ENCODE measurements at places on chromosomes 6 and 20. TPM values are rescaled to one million over a fixed set of nuclear protein-coding genes. Genes with fewer than 3 reads are reported as not detected.
A peak's percentile ranks its signal among the peaks of the same experiment; 100 is the strongest.

Gene DEFB110
- total RNA-seq, result not detected

DNA sequence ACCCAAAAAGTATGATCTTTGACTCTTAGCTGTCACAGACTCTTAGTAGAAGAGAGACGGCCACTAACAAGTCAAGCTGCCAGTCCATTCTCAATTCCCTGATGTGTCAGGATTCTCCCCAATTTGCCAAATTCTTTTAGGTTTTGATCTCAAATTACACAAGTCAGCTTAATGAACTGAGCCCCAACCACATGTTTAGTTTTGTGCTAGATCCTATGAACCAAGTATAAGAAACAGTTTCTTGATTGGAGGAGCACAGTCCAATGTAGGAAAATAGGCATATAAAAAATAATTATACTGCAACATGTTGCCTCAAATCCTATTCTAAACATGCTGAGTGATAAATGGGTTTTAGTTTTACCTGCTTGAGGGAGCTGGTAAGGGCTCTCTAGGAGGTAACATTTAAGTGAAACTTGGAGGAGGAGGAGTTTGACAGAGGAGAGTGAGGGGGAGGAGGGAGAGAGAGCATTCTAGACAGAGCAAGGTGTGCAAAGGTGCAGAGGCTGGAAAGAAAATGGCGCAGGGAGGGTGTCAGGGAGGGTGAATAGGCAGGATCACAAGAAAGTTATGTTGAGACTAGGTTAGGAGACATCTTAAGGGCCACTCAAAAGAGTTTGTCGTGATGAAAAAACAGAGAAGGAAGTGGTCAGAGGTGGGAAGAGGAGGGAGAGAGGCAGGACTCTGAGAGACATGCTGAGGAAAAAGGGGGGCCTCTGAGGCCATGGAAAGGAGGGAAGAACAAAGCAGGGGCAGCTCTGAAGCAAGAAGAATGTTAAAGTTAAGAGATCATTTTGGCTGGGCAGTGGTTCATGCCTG, 22.8 kb upstream of the FAM83C start:
- peak; percentile 67 for DNase-seq

- DNase-seq, result peak; percentile 90
Measured at GRCh38 chr20:57048027-57048869, 218.2 kb downstream of the BMP7 start.

Gene GMEB2
- total RNA-seq, result 5.5 TPM

DNA sequence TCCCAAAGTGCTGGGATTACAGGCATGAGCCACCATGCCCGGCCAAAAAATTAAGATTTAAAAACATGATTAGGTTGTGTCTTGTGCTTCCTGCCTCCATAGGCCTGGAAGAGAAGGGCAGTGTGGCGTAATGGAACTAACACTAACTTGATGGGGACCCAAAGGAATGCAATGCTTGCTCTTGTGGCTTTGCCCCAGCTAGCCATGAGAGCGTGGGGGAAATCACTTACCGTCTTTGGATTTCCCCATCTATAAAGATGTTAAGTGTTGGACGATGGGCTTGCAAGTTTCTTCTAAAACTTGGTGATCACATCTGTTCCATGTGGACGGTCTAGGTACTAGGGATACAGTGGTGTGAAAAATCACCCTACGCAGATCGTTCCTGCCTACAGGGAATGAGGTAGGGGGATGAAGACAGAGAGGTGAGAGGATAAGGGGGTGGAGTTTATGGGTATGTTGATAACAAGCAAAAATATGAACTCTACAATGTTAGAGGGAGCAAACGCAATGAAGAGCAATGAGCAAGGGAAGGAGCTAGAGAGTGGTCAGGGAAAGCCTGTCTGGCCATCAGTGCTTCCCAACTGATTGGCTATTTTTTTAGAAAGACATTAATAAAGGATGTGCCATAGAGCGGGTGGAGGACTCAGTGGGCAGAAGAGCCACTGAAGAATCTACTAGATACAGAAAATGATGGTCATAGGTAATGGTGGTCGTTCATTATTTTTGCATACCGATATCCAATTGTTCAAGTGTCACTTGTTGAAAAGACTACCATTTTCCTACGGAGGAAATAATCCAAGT, 165.2 kb downstream of the BCAS1 start:
- DNase-seq, result no peak

Gene SIRPA
- total RNA-seq, result 10.6 TPM

- no peak for DNase-seq
Measured at GRCh38 chr6:11215773-11216172, 16.7 kb downstream of the NEDD9 start.

GRCh38 chr20:45934046-45934585, 367 bp upstream of the PCIF1 start:
- no peak for DNase-seq

GRCh38 chr6:130602151-130602770, 224.9 kb upstream of the SMLR1 start:
- DNase-seq, result peak; percentile 31

DNA sequence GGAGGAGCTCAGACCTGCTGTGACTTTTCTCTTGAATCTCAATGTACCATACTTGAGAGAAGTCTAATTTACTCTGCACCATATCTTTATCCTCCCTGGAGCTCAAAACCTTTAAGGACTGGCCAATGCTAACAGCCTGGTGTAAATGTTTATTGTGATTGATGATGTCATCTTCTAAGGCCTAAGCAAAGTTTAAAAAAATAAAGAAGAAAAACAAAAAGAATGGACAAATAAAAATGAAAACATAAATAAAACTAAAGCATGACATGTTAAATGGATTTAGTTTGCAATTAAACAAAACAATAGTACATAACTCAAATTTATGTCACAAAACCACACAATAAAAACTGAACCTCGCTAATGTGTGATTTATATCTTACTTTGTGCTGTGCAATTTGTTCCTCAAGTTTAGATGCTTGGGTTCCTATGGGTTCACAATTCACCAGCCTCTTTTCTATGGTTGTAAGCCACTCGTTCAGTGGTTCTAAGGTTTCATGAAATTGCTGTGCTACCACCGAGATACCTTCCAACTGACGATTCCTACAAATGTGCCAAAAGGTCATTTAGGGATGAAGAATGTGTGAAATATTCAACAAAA, 113.0 kb downstream of the DST start:
- peak; percentile 48 for DNase-seq

- peak; percentile 38 for DNase-seq
Measured at GRCh38 chr6:17705428-17705777, 1.3 kb downstream of the NUP153 start.

GRCh38 chr6:33278392-33278741, 1.4 kb downstream of the B3GALT4 start:
- no peak for DNase-seq

DNA sequence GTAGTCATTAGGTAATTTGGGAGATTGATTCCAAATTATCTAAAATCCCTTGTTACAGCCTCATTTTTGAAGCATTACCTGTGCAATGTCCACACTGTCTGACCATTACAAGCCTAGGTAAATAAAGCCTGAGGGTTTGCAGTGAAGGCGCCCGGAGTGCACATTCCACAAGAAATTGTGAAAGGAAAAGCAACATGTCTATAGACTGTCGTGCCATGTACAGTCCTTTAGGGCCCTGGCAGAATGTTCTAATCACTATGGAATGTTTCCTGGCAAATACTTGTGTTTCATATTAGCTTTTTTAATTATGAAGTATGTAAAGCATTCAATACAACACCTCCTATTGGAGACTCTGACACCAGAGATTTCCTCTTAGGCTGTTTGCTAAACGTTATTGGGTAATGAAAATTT, 28.9 kb downstream of the PREP start:
- no peak for DNase-seq

- no peak for DNase-seq
Measured at GRCh38 chr6:53062169-53062539, 3.0 kb upstream of the FBXO9 start.

Gene PDE7B
- total RNA-seq, result 1.7 TPM

Gene SLC32A1
- not detected for total RNA-seq

- DNase-seq, result peak; percentile 14
Measured at GRCh38 chr20:21693322-21693721, 12.1 kb upstream of the PAX1 start.

DNA sequence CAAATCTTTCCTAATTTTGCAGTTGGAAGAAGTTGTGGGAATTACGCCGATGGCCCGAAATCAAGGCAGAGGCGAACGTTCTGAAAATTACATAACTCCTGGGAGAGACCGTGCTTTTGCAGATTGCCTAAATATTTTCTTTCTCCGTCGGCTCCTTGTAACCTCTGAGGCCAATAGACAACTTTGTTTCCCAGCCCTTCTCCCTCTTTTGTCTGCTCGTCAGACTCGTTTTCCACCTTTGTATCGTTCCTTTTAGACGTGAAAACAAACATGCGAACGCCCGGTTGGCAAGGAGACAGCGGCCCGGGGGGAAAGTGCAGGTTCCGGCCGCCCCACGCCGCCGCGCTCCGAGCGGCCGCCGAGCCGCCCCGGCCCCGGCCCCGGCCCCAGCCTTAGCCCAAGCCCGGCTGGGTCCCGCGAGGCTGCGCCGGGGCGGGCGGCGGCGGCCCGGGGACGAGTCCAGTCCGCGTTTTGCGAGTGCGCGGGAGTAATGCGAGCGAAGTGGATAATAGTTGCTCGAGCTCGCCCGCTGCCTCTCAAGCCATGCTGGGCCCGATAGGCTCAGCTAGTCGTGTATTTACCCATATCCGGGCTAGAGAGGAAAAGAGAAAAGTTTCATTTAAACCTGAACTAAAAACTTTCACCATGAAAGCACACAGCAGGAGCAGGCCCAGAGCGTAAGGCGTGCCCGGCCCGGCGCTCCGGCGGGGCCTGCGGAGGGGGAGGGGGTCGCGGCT, at the start of gene ARID1B:
ARID1B (plus strand) TSS at position 539 of the 737 bp plus-strand sequence. CDS start 303 bp downstream, outside the sequence.
- peak; percentile 41 for DNase-seq

GRCh38 chr6:17219098-17219497, 62.1 kb upstream of the RBM24 start:
- no peak for DNase-seq

Gene GTF2H4
- total RNA-seq, result 8.4 TPM

Gene FABP7
- not detected for total RNA-seq

DNA sequence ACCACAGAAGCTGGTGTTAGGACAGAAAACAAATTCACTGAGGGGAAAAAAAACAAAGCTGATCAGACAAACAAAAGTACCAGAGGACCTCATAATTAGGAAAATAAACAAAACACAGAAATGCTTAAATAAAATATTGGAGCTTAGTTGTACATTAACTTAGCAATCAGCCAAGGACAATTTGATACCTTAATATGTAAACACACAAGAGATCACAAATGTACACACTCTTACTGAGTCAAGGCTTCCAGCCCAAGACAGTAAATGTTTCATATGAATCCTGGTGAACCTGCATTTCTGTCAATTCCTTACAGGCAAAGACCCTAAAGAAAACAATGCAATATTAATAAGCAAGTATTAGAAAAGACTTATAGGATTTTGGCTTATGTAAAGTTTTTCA, 62.0 kb upstream of the SPTLC3 start:
- DNase-seq, result no peak

DNA sequence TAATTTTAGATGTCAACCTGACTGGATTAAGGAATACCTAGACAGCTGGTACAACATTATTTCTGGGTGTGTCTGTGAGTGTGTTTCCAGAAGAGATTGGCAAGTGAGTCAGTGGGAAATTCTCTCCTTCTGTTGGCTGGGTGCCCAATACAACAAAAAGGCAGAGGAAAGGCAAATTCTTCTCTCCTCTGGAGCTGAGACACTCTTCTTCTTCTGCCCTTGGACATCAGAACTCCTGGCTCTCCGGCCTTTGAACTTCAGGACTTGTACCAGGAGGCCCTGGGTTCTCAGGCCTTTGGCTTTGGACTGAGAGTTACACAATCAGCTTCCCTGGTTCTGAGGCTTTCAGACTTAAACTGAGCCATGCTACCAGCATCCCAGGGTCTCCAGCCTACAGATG, 7.8 kb upstream of the BTN3A1 start:
- peak; percentile 46 for DNase-seq

DNA sequence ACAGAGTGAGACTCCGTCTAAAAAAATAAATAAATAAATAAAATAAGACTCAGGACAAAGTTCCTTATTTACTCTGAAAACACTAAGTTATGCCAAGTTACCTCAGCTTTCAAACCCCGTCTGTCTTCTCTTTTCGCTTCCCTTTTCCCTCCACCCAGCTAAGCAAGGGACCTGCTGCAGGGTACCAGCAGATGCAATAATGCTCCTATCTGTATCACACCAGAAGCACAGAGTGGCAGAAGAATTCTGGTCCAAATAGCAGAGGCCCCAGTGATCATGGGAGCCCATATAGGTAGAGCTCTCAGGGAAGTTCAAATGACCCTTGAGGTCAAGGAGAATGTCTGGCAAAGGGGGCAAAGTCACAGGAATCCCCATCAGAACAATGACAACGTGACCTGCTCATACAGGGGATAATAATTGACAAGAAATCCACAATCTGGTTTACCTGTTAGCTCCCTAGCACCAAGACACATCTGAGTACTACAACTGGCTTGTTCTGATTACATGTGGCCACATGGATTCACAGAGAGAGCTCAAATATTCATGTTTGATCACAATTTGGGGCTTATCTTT, 8.7 kb downstream of the GCM1 start:
- no peak for DNase-seq

DNA sequence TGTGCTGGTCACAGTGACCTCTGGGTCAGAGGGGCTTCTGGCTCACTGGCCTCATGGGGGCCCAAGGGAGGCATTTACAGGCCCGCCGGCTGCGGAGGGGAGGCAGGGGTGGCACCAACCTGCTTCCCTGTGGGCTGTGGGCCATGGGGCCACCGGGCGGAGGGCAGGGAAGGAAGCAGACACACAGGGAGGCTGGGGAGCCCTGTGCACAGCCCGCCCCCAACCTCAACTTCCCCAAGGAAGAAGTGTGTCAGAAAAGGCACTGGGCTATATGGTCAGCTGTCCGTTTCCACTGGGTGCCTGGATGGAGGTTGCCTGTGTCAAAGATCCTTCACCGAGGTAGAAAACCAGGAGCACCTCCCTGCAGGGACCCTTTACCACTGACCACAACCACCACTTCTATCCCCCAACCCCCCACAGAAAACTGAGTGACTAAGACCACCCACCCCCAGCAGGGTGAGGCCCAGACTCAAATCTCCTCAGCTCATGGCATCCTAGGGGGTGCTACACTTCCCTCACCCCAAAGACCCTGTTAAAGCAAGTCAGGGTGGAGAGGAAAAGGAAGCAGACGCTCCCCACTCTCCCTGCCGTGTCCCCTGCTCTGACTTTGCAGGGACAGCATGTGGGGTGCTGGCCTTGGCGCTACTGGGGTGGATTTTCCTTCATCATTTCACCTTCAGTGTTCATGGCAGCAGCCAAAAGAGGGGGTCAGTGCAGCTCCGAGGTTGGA, 5.6 kb downstream of the CST3 start:
- DNase-seq, result no peak

GRCh38 chr6:163250116-163250515, 164.4 kb upstream of the QKI start:
- no peak for DNase-seq

Data from H4 (cell line).